ENCODE measurements at places on chromosomes 2 and 18.

GRCh38 chr2:190413421-190413820, 5.3 kb downstream of the MFSD6 start:
- DNase-seq: no peak

DNA sequence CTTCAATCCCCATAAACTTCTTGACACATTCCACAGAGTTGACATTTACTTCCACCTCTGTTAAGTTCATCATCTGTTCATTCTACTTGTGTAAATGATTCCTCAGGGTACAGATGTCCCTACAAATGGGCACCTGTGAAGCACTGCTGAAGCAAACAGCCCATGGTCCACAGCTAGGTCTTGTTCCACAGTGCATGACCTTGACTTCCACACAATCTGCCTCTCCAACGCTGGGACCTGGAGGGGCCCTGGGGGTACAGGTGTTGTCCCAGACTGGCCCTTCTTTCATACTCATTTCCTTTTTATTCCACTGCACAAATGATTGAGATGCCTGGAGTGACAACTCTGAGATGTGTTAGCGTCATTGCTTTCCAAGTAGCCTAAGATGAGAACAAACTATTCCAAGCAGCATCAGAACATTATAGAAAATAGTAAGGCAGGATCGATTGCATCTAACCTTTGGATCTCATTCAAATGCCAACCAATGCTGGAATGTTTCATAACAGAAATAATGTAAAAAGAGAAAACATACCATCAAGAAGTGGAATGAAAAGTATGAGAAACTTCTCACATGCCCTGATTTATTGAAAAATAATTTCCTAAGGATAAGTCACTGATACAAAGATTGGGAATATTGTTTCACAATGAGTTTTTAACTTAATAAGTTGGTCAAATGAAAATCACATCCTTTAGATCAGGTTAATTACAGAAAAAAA, 31.2 kb downstream of the PIEZO2 start:
- no peak for DNase-seq

- DNase-seq: no peak
Measured at GRCh38 chr2:136770384-136770783, 5.0 kb downstream of the THSD7B start.

DNA sequence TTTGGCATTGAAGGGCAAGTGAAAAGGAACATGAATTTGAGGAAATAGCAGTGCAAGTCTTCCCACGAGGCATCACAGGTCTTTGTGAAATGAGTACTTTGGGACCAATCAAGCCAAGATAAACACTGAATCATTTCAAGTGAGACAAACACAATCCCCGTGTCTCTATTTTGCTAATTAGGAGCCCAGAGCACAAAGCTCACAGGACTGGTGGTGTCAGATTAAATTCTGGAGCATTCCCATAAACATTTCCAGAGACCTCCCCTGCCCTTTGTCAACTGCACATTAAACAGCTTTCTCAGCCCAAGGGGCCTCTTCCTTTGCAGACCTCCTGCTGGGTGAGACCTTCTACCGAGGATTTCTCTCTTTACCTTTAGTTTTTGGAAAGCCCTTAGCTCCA, 50.7 kb downstream of the DAPL1 start:
- DNase-seq: peak; percentile 12

GRCh38 chr18:62438018-62438329, 84.9 kb upstream of the ZCCHC2 start:
- no peak for DNase-seq

GRCh38 chr2:225030203-225030602, 12.1 kb downstream of the DOCK10 start:
- DNase-seq: no peak

- DNase-seq: peak; percentile 67
Measured at GRCh38 chr18:47953471-47953931, 23.0 kb upstream of the SMAD2 start.

DNA sequence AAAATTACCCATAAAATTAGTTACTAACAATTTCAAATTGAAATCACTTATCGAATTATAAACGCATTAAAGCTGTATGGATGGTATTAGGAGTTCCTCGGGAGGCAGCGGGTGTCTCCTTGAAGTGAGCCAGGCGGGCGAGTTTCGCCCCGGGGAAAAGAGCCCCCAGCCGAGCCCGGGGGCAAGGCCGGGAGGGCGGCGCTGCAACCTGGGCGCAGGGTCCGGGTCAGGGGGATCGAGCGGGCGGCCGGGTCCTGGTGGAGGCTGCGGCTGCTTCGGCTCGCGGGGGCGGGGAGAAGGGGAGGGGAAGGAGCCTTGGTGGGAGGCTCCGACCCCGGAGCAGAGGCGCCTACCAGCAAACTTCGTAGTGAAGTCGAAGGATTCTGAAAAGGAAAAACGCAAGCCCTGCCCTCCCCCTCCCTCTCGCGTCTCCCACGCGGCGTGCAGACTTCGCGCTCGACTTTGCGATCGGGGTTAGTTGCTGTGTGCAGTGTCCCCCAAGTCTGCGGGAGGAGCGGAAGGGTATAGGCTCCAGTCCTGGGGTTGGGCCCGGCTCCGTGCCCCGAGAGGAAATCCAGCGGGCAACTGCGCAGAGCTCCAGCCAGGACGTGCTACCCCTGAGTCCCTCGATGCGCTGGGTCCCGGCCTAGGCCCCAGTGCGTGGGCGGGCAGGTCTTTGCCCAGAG, 140.8 kb downstream of the MEIS1 start:
- DNase-seq: no peak

- DNase-seq: no peak
Measured at GRCh38 chr2:239252393-239252792, 148.4 kb downstream of the HDAC4 start.

DNA sequence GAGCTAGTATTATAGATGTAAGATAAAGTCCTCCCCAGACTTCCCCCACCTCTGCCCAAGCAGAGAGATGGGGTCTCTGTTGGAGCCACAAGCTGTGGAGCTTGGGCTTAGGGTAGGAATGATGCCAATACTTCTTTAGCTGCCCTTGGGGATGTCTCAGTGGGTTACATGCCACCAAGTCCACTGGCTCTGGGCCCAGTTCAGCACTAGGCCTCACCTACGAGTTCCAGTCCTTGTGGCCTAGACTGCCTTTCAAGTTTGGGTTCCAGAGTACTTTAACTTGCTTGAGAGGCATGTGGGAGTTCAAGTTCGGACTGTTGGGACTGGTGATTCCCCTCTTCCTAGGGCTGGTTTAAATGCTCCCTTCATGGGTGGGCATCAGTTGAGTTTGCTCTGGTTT, 272.4 kb downstream of the PTPRM start:
- DNase-seq: no peak

DNA sequence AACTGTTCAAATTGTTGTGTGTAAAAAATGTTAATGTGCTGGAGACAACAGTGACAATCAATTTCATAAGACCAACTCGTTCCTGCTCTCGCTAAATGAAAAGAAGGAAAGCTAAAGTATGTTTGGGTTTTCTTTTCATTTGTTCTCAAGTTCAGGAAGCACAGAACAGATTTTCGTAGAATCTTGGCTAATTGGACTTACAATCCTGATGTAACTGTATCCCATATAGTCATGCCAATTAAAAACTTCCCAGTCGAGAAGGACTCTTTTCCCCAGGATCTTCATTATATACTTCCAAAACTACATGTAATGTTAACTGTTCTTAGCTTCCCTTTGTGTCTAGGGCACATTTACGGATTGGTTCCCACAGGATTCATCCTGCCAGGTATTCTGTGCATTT, 135.4 kb upstream of the ITGB6 start:
- DNase-seq: no peak

GRCh38 chr2:222912117-222912516, 51.3 kb downstream of the ACSL3 start:
- DNase-seq: peak; percentile 71

DNA sequence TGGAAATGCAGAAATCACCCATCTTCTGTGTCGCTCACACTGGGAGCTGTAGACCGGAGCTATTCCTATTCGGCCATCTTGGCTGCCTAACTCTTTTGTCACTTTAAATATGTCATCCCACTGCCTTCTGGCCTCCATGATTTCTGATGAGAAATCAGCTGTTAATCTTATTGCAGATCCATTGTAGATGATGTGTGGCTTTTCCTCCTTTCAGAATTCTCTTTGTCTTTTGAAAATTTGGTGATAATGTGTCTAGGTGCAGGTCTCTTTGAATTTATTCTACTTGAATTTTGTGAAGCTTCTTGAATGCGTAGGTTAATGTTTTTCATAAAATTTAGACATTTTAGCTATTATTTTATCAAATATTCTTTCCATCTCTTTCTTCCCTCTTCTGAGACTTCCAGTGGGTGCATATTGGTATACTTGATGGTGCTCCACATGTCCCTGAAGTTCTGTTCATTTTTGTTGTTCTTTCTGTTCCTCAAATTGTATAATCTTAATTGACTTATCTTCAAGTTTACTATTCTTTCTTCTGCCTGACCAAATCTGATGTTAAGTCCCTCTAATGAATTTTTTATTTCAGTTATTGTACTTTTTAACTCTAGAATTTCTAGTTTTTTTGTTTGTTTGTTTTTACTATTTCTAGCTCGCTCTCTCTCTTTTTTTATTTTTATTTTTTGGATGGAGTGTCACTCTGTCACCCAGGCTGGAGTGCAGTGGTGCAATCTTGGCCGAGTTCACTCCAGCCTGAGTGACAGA, 90.8 kb upstream of the DLX2 start:
- no peak for DNase-seq

DNA sequence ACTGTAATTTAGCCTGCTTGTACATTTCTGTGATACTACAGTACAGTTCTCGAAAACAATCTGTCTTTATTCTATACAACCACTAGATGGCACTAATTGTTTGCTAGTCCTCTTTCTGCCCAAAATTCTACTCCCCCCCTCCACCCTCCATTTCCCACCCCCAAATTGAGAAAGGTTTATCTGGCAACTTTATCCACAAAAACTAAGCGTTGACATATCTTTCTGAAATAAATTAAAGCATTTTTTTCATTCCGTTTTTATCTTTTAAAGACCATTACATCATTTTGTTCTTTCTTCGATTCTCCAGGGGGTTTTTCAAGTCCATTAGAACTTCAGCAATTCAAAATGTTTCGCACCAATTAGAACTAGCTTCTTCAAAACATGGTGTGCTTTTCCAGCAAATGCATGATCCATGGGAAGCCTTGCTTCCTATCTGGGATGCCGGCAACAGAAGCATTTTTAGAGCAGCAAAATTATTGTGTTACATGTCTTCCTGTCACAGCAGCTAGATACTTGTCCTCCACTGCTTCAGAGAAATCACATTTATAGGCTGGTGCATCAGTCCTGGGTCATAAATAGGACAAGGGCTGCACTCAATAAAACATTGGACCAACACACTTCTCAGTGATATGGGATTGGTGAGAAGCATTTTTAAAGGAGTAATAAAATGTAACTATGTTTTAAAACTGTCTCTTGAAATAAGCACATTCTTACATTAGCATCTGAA, 241.3 kb downstream of the PAX3 start:
- DNase-seq: no peak

- no peak for DNase-seq
Measured at GRCh38 chr18:58580623-58581022, 48.3 kb downstream of the ALPK2 start.

- DNase-seq: no peak
Measured at GRCh38 chr18:46169464-46169941, 65.3 kb downstream of the HAUS1 start.

DNA sequence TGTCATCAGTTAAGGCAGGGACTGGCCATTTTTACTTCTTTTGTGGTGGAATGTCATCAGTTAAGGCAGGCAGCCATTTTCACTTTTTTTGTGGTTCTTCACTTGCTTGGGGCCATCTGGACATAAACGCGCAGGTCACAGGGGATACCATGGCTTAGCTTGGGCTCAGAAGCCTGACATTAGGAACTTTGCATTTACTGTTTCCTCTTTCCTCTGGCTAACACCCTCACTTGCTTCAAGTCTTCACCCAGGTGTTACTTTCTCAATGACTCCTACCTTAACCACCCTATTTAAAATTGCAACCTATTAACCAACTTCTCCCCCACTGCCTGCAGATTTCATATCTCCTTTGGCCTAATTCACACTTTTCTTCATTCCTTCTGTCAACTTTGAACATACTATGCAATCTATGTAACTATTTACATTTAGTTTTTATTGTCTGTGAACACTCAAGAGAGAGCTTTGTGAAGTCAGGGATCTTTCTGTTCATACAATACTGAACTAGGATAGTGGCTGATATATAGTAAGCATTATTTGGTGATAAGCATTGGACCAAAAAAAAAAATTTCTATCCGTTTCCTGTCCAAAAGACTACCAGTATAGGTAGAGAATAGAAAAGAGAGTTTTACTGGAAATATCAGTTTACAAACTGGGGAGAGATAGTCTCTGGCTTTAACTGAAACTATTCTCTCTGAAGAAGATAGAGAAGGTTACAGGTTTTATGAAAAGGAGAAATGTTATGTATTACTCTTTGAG, 600.1 kb upstream of the ZNF804A start:
- no peak for DNase-seq

DNA sequence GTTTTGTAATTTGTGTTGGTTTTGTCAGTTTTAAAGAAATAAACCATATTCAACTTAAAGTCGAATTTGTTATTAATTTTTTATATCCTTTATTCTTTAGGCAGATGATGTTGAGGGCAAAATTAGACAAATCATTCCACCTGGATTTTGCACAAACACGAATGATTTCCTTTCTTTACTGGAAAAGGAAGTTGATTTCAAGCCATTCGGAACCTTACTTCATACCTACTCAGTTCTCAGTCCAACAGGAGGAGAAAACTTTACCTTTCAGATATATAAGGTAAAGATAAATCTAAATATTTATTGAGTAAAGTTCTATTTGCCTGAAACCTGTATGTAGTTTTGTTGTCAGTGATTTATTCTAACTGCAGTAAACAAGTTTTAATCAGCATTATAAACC, 34.5 kb upstream of the METAP1D start:
- DNase-seq: no peak

DNA sequence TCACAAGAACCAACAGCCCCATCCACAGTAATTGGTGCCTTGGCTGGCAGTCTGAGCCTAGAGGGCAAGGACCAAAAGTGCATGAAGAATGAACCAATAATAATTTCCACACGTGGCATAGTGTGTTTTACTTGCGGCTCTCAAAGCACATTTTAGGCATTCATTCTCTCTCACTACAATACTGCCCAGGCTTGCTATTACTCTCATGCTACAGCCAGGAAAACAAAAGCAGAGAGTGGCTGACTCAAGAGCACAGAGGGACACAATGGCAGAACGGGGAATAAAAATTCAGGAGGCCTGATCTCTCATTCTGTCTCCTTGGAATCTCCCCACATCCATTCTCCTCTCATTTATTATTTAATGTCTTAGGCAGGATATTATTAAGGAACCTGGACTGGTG, 57.0 kb upstream of the NOL4 start:
- DNase-seq: no peak

GRCh38 chr2:221444106-221444505, 128.0 kb downstream of the EPHA4 start:
- DNase-seq: no peak

DNA sequence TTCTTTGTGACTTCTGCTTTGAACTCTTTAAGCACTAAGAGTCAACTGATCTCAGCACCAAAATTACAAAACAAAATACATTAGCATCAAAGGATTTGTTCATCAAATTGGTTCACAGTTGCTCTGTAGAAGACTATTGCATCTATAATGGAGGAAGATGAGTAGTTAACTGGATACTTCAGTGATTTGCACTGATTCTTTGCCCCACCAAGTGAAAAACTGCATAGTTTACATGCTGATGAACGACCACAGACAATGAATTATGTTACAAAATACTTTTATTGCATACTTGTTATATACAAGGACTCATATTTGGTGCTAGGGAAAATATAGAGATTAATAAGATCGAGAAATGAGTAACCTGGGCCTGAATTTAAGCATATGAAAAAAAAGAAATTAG, 107.2 kb downstream of the SCG2 start:
- DNase-seq: no peak

Measured in skeletal muscle cell (primary cell).